ENCODE measurements at places on chromosomes 12 and 14.

- DNase-seq, result no peak
Observed at GRCh38 chr12:93819050-93819491, 141.9 kb downstream of the CRADD start.

- no peak for DNase-seq
Observed at GRCh38 chr14:96057738-96058137, 18.6 kb downstream of the C14orf132 start.

DNA sequence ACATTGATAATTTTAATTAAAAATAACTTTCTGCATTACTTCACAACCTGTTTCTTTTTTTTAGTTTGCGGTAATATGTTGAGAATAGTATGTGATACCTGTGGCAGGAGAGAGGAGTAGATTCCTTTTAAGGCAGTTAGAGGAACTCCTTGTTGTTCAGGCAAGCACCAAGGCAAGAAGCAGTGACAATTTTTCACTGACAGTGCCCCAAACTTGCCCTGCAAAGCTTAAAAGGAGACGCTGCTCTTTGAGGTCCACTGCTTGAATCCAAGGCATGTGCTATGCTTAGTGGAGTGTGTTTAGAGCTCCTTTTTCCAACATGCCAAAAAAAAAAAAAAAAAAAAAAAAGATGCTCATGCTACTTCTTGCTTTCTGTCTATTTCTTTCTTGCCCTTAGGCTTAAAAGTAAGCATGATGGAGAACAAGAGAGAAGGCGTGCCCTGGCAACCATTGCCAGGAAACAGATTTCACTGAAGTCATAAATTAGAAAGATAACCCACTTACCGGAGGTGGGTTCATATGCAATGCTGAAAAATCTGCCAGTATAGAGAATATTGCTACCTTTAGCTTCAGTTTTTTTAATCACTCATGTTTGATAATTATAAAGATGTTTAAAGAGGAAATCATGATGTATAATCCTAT, 58.3 kb upstream of the DYRK2 start:
- no peak for DNase-seq

- no peak for DNase-seq
Observed at GRCh38 chr12:89417246-89417977, 65.1 kb upstream of the DUSP6 start.

DNA sequence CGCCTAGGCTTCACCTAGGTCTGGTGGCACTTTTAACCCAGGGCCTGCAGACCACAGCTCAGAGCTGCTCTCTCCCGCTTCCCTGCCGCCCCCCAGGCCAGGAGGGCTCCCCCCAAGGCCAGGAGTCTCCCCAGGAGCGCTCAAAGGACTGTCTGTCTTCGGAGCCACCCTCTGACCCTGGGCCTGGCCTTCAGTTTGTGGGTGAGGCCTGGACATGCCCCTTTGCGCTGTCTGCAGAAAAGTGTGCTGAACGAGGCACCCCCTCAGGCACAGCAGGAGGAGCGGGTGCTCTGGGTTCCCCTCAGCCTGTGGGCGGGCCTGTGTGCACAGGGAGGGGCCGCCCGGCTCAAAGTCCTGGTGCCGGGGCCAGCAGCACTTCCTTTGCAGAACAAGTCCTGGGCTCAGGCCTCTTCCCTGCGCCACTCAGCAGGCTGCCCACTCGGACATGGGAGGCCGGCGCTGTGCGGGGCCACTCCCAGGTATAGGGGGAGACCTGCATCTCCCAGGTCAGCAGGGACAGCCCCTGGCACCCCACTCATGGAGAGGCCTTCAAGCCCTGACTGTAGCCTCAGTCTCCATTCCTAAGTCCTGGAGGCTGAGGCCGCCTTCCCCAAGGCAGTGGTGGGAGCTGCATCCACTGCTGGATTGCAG, 14.3 kb downstream of the DEGS2 start:
- no peak for DNase-seq

GRCh38 chr12:104888892-104889291, 69.2 kb downstream of the SLC41A2 start:
- DNase-seq, result no peak

DNA sequence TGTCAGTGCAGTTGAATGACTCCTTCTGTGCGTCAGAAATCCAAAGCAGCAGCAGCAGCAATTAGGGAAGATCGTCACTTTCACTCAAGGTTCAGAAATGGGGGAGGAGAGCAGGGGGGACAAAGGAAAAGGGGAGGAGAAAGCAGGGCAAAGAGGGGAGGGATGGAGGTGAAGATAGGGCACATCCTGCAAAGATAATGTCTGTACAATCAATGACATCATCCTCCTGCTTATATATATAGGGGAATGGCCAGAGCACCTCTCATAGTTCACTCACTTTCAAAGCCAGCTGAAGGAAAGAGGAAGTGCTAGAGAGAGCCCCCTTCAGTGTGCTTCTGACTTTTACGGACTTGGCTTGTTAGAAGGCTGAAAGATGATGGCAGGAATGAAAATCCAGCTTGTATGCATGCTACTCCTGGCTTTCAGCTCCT, at the start of gene NTS:
TSS of gene NTS (plus strand) at position 265 of the 431 bp plus-strand sequence. CDS start at position 374, 109 bp downstream.
- no peak for DNase-seq

DNA sequence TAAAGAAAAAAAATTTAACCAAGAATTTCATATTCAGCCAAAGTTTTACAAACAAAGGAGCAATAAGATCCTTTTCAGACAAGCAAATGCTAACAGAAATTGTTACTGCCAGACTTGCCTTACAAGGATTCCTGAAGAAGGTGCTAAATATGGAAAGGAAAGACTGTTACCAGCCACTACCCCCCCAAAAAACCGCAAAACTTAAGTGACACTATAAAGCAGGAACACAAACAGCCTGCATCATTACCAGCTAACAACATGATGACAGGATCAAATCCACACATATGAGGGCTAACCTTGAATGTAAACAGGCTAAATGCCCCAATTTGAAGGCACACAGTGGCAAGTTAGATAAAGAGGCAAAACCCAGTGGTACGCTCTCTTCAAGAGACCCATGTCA, 55.7 kb downstream of the APOBEC1 start:
- no peak for DNase-seq

- DNase-seq, result no peak
Observed at GRCh38 chr12:58387199-58387598, 445.8 kb downstream of the ATP23 start.

GRCh38 chr12:14883686-14884085, 2.0 kb downstream of the MGP start:
- no peak for DNase-seq

DNA sequence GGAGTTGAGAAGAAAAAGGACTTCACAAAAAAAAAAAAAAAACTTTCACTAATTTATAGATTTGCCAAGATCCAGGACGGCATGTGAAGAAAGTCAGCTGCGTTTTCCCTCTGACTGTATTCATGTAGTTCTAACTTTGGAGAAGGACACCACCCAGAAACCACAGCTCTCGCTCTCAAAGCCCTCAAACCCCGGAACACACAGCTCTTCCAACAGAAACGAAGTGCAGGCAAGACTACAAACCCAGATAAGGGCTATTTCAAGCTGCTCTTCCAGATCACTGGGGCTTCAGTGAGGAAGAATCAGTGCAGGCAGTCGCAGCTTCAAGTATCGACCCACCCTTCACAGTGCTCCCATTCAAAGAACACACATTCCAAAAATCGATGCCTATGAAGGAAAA, 13.2 kb downstream of the KCNH5 start:
- no peak for DNase-seq

DNA sequence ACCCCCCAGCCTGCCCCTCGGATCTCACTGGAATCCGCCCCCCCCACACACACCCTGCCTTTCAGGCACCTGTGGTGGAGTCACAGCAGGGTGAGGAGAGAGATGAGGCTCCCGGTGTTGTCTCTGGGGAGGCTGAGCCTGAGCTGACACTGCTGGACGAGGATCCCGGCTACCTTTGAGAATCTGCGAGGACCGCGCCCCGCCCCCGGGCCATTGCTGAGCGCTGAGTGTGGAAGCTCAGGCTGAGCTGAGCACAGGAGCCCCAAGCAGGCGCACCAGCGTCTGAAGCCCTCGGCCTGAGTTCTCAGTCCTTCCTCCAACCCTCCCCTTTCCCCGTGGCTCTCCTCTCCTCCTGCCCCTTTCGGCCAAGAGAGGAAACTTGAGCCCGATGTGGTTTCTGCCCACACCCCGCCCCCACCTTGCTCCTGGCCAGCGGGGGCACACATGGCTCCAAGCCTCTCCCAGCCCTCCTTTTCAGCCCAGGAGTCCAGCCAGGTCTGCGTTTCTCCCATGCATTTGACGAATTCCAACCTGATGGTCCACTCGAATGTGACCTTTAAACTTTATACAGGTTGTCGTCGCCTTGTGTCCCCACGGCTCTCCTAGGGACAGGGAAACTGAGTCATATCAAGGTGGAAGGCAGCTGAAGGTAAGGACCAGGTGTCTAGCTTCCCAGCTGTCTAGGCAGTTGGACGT, at the start of gene NFE2:
TSS of gene NFE2 (minus strand) at position 284 of the 696 bp plus-strand sequence. CDS start 5,767 bp downstream, outside the sequence.
- no peak for DNase-seq

GRCh38 chr12:115455268-115455681, 771.3 kb upstream of the TBX3 start:
- DNase-seq, result no peak

DNA sequence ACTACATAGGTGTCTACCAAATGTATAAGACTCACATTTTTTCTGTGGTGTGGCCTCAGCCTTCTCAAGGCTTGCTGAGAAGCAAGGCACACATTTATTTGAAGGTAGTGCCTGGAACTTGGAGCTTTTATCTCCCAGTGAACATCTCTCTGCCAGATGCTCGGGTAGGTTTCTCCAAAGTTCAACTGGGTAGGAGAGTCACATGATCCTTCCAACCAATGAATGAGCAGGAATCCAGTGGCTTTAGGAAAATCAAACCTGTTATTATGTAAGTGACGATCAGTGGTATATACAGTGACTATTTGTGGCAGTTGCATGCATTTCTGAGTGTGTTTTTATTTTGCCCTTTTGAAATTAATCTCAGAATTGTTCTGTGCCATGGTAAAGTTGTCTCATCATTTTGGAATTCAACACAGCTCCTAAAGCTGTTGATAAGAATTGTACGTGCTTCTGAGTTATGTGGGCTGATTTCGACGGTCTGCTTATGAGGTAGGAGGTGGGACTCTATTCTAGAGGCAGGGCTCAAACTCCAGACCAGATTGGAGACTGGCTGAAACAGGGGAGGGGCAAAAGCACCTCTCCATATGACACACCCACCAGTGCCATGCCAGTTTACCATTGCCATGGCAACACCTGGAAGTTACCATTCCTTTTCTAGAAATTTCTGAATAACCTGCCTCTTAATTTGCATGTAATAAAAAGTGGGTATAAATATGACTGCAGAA, 57.6 kb downstream of the EID3 start:
- no peak for DNase-seq

DNA sequence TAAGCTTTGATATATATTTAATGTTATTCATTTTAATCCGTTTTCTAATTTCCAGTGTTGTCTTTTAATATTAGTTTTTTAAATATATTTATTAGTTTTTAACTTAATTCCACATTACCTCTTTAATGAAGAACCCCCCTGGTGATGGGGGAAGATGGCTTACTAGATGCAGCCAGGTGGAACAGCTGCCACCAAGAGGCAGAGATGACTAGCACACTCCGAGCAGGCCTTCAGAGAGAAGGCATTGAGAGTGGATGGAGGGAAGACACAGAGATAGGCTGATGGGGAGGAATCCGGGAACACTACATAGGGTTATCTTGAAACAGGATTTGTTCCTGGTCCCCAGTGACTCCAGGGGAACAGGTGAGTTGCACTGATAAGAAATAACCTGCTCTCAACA, 771.6 kb downstream of the LRFN5 start:
- no peak for DNase-seq

DNA sequence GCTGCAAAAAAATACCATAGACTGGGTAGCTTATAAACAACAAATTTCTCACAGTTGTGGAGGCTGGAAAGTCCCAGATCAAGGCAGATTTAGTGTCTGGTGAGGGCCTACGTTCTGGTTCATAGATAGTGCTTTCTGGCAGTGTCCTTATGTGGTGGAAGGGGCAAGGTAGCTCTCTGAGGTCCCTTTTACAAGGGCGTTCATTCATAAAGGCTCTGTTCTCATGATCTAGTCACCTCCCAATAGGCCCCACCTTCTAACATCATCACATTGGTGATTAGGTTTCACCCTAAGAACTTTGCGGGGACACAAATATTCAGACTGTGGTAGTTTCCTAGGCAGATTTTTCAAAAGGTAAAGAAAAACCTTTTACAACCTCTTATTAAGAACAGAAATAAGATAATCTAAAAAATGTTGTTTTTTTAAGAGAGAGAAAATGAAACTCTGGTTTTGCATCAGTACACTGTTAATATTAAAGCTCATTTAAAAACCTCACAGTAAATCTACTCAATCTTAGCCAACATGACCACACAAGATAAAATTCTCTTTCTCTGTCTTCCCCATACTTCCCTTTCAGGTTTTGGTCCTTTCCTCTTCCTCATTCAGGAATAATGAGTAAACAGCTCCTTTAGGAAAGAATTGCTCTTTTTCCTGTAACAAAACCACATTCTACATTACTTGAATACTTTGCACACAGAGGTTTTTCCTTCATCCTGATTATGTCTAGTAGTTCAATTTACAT, 117.5 kb downstream of the UNC79 start:
- DNase-seq, result no peak

GRCh38 chr12:94336211-94336925, 123.3 kb downstream of the CEP83 start:
- no peak for DNase-seq

DNA sequence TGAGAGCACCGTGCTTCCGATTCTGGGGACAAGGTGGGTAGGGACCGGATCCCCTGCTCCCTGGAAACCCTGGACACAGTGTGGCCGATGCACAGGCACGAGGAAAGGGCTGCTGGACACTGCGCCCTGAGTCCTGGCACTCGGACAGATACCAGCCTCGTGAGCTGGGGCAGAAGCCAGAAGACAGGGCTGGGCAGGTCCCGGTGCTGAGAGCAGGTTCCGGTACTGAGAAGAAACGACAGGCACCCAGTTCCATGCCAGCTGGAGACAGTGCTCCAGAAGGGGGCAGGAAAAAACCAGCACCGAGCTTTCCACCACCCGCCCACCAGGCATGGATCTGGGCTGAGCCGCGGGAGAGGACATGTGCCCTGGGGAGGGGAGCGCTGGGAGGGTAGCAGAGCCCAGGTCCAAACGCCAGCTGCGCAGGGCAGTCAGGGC, 6.5 kb downstream of the XRCC3 start:
- DNase-seq, result no peak

DNA sequence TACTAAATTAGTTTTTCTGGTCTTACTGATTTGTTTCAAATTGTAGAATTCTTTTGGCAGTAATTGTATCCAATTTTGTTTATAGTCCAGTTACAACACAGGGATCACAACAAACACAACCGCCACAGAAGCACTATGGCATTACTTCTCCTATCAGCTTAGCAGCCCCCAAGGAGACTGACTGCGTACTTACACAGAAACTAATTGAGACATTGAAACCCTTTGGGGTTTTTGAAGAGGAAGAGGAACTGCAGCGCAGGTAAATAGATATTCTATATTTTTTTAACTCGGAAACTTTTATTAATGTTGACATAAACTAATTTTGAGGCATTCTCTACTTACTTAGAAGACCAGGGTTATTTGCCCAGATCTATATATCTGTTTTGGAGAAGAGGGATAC, 17.8 kb downstream of the PAPOLA start:
- DNase-seq, result no peak
